Stimulated activated CD4-positive, alpha-beta T cell treated with anti-CD3 and anti-CD28 coated beads, Interleukin-4, amount 100 ng/mL, for 24 hours (primary cell): ENCODE measurements at places on chromosomes 7 and 10.

GRCh38 chr7:50147951-50148808 lies 55.1 kb upstream of the ZPBP start:
- peak; percentile 37 for DNase-seq

DNA sequence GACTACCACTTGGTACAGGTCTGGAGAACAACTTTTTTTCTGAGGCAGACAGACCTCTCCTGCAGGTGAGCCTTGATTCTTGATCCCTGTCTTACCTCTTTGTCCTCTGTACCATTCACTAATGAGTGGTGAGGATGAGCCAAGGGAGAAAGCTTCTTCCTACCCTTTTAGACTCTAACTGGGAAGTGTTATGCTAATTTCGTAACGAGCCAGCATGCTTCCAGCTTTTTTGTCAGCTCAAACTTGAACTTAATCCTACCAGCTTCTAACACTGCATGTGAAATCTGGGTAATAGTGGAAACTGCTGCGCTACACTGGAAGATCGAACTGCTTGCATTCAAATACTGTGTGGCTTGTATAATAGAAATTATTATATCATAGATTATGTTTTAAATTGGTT lies 87.0 kb downstream of the NEUROD6 start:
- DNase-seq = no peak

GRCh38 chr7:77348371-77348813 lies 67.8 kb downstream of the GSAP start:
- DNase-seq = no peak

DNA sequence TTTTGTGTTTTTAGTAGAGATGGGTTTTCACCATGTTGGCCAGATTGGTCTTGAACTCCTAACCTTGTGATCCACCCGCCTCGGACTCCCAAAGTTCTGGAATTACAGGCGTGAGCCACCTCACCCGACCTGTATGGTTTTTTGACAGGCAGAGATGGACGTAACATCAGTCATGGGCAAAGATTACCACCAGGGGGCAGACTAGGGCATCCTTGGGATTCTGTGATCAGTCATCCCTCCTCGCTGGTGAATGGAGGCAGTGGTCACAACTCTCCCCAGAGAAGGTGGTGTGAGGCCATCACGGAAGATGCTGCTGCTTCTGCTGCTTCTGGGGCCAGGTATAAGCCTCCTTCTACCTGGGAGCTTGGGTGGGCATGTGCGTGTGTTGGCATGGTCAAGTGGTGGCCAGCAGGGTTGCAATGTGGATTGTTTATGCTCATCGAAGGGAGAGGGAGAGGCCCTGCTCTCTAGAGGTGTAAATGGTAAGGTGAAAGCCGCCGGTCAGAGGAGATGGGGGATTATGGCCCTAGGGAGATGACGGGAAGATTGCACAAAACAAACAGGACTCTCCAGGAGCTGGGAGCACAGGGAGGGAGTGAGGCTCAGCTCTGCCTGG lies 122.7 kb upstream of the PRSS1 start:
- DNase-seq = peak; percentile 78

DNA sequence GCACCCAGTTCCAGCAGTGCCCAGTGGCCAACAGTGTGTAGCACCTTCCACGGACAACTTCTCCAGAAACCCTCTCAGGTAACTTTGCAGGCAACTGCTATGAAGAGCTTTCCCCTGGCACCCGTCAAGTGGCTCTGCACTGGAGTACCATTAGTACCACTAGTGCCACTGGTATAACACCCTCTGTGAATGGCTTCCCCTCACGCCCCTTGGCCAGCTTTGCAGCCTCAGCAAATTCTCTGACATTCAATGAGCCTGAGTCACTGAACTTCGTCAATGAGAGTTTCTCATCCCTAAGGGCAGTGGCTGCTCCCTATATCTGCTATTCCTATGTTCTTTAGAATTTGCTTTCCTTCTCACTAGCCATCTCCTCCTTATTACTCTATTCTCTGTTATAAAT lies 7.6 kb upstream of the HERPUD2 start:
- no peak for DNase-seq

GRCh38 chr10:27695706-27696105 lies 49.9 kb downstream of the MKX start:
- no peak for DNase-seq

DNA sequence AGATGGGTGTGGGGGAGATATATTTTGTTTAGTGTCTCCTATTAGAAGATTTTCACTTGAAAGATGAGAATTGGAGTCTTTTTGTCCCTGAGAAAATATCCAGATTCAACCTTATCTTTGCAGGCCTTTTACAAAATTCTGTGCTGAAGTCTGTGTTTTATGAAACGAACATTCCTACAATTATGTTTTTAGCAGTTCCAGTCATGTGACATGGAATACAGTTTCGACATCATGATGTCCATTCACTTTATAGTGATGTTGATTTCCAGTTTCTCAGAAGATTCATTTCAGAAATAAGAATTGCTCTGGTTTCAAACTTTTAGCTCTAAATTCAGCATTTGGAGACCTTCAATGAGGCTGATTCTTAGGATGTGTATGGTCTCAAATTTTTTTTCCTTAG lies 54.4 kb downstream of the CACNB2 start:
- DNase-seq = no peak

GRCh38 chr10:110434489-110435096 lies 63.1 kb upstream of the DUSP5 start:
- no peak for DNase-seq

- no peak for DNase-seq
Measured at GRCh38 chr7:42479452-42479815, 242.4 kb upstream of the GLI3 start.

DNA sequence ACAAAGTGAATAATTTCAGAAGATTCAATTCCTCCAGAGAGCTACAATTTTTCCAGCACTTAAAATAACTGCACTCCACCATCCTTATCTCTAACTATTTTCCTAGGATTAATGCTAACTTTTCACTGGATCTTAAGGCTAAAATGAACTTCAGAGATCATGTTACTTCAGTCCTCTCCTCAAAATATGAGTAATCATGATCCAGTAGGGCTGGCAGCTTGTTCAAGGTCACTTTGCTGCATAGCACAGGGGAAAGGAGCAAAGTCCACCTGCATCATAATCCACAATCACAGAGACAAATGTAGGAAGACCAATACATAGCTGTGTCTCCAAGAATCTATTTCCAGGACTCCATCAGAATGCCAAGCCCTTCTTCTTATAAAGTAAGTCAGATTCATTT lies 150.3 kb downstream of the LRRTM3 start:
- DNase-seq = no peak

DNA sequence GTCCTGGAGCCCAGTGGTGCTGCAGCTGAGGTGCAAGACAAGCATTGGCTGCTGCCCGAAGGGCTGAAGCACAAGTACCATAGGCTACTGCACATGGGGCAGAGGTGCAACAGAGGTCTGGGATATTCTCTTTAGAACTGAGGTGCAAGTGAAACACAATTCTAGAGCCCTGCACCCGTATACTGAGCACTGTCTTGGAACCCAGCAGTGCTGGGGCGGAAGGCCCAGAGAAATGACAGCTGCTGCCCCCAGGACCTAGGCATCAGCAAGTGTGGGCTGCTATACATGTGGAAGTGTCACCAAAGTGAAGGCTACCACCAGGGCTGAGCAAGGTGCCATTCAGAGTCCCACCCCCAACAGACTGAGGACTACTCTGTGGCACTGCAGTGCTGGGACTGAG lies 393.6 kb upstream of the STEAP1 start:
- DNase-seq = no peak

GRCh38 chr7:137590071-137590755 lies 246.7 kb upstream of the PTN start:
- DNase-seq = no peak

DNA sequence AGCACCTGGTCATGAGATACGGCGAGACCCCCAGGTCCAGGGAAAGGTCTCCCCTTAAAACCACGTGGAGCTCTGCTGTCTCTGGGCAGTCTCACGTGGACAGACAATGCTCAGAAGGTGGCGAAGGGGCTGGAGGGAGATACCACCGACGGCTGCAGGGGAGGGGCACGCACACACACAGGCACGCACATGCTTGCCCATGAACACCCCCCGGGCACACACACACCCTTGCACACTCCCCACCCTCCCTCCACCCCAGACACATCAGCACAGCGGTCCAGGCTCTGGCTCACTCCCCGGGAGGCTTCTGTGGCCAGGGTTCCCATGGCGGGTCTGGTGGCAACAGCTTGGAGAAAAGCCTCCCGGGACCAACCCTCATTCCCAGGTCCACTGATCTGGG lies 52.4 kb upstream of the TNRC18 start:
- no peak for DNase-seq

DNA sequence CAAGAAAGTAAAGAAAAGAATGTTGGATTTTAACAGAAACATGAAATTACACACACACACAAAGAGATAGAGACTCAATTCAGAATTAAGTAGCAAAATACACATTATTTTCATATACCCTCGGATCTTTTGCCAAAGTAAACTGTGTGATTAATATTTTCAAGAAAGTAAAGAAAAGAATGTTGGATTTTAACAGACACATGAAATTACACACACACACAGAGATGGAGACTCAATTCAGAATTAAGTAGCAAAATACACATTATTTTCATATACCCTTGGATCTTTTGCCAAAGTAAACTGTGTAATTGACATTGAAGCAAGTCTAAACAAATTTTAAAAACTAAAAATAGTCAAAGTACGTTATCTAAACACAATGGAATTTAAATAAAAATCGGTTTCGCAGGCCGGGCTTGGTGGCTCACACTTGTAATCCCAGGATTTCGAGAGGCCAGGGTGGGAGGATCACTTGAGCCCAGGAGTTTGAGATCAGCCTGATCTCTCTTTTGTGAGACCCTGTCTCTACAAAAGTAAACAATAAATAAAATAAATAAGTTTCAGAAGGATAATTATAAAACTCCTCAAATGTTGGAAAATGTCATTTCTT lies 337.3 kb upstream of the MAGI2 start:
- DNase-seq = no peak

DNA sequence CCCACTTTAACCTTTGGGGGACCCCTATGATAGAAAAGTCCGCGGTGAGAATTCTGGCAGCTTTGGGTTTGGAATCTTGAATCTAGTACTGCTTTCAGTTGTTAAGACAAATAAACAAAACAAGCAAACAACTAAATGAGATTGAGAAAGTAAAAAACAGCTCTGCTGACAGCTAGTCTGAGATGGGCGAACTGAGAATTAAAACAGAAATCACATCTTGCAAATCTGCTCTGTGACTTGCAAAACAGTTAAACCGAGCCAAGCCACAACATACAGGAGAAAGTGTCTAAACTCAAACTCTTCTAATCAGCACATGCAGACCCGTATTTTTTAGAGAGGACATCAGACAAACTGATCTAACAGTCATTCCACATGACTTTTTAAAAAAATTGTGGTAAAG lies 110.4 kb downstream of the SH2D4B start:
- DNase-seq = no peak

DNA sequence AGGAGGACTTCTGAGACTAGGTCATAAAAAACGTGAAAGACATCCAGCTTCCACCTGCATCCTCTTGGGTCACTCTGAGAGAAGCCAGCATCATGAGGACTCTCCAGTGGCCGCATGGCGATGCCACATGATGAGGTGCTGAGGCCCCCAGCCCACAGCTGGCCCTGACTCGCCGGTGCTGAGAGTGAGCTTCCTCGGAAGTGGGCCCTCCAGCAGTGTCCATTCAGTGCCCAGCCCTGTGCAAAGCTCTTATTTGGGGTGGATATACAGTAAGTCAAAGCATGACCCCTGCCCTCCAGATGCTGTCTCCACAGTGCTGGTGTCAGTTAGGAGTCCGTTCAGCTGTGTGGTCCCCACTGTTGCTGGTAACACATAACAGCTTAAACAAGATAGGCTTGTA lies 93.6 kb upstream of the CHST15 start:
- no peak for DNase-seq

GRCh38 chr10:8051851-8052257 lies 2.6 kb upstream of the GATA3 start:
- DNase-seq = no peak

DNA sequence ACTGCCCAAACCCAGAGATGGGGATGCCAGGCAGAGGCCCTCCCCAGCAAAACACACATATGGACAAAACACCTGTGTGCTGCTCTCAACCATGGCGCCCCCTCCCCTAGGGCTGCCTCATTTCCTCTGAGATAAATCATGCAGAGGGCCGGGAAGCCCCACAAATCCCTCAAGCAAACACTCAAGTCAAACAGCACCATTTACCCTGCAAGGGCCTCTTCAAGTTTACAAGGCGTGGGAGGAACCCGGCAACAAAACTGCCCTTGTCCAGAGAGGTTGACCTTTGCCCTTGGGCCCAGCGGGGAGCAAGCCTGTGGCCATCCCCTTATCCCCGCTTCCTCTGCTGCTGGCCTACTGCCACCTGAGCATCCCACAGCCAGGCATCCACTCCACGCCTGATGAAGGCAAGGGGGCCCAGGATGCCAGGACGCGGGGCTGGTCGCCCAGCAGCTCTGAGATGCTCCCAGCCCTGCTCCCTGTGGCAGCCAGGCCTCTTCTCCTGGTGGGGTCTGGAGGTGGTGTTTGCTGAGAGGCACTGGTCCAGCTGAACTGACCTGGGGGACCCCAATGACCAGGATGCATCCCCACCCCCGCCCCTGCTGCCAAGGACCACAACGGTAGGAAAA lies 77.4 kb downstream of the DLG5 start:
- DNase-seq = no peak
